Neuronal stem cell (in vitro differentiated cells): ENCODE measurements at places on chromosomes 11 and 22.
A peak's percentile ranks its signal among the peaks of the same experiment; 100 is the strongest.

DNA sequence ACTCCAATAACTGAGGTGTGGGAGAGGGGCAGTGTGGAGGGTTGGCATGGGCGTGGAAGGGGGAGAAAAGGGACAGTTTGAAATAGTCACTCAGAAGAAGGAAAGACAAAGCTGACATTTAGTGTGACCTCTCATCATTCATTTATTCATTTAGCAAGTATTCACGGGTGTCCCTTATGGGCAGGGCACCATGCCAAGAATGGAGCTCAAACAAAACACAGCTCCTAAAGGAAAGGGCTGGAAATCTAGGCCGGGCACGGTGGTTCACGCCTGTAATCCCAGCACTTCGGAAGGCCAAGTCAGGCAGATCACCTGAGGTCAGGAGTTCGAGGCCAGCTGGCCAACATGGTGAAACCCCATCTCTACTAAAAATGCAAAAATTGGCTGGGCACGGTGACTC, 19.4 kb upstream of the DGKZ start:
- DNase-seq = no peak
- H3K27ac ChIP-seq = no peak overlapping the region
- peak overlapping the region; percentile 1 for H3K4me3 ChIP-seq
- H3K36me3 ChIP-seq = no peaks in the 10 kb centered on the region
- no peaks in the 10 kb centered on the region for H3K27me3 ChIP-seq

DNA sequence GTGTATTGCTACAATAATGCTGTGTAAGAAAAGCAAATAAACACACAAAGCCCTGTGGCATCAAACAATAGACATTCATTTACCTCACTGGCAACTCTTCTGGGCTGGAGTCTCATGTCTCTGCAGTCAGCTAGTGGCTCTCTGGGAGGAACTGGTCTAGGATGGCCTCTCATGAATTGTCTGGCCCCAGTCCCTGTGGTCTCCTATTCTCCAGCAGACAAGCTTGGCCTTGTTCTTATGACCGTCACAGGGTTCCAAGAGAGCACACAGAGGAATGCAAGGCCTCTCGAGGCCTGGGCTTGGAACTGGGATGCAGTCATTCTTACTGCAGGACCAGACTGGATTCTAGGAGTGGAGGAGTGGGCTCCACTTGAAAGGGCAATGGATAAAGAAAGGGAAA, 141.2 kb upstream of the NTM start:
- no peak overlapping the region for H3K27ac ChIP-seq
- no peak overlapping the region for H3K4me3 ChIP-seq
- no peaks in the 10 kb centered on the region for H3K27me3 ChIP-seq
- no peaks in the 10 kb centered on the region for H3K36me3 ChIP-seq
- no peak for DNase-seq

- H3K27me3 ChIP-seq = no peaks in the 10 kb centered on the region
- H3K4me3 ChIP-seq = no peak overlapping the region
- H3K4me1 ChIP-seq = no peaks in the 10 kb centered on the region
- DNase-seq = no peak
These were observed 55.5 kb upstream of the TSPAN18 start for GRCh38 chr11:44671234-44671633.

- no peaks in the 10 kb centered on the region for H3K4me1 ChIP-seq
- no peaks in the 10 kb centered on the region for H3K27me3 ChIP-seq
- H3K27ac ChIP-seq = no peak overlapping the region
- DNase-seq = peak; percentile 63
- H3K4me3 ChIP-seq = no peak overlapping the region
These were observed 11.6 kb upstream of the RNH1 start for GRCh38 chr11:518463-519202.

DNA sequence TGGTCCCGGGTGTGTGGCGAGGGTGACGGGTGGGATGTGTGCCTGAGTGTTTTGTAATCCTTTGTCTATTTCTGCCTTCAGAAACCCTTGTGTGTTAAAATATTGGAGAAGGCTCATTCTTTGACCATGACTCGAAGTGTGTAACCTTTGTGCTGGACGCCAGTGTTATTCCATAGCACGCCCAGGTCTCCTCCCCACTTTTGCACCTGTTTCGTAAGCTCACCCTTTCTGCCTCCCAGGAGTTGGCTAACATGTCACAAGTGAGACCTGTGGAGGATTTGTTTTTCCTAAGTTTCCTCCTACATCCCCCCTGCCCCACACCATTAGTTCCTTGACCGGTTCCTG, 382 bp downstream of the C11orf54 start:
- H3K4me3 ChIP-seq = peak overlapping the region; percentile 81
- no peak for DNase-seq
- H3K27me3 ChIP-seq = no peaks in the 10 kb centered on the region
- peaks cover 3% of the 10 kb centered on the region for H3K4me1 ChIP-seq
- H3K36me3 ChIP-seq = peaks cover 5% of the 10 kb centered on the region

DNA sequence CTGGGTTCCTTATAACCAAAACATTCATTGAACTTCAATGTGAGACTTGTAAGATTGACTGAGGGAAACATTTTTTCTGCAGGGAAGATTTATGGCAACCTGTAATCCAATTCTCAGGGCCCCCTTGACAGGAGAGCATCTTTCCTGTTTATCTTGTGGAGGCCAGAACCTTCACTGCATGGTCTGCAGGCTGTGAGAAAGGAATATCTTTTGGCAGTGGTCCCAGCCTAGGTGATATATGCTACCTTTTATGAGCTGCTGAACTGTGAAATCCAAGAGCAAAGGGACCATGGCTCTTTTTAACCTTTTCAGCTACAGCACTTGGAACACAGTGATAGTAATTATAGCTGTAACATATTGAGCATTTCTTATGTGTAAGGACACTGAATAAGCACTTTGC, 590.2 kb upstream of the B3GAT1 start:
- no peak overlapping the region for H3K4me3 ChIP-seq
- no peak for DNase-seq
- no peak overlapping the region for H3K27ac ChIP-seq
- no peaks in the 10 kb centered on the region for H3K27me3 ChIP-seq
- peaks cover 12% of the 10 kb centered on the region for H3K4me1 ChIP-seq
- H3K36me3 ChIP-seq = no peaks in the 10 kb centered on the region

DNA sequence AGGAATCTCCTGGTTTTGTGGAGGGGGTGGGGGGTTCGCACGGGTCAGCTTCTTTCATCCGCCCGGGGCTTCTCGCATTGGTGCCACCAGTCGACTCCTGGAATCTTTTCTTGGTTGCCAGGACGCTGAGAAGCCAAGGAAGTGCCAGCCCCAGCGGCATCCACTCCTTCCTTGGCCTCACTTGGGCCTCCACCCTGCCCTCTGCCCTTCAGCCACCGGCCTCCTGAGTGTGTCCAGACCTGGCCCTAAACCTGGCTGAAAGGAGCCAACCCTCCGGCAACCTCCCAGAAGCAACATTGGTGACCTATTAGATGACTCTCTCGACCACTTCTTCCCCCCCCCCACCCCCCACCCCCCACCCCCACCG, 518 bp upstream of the GALNT18 start:
- no peaks in the 10 kb centered on the region for H3K36me3 ChIP-seq
- peaks cover 61% of the 10 kb centered on the region for H3K27me3 ChIP-seq
- H3K4me3 ChIP-seq = no peak overlapping the region
- no peak overlapping the region for H3K27ac ChIP-seq

- H3K4me3 ChIP-seq = no peak overlapping the region
- no peaks in the 10 kb centered on the region for H3K27me3 ChIP-seq
- H3K27ac ChIP-seq = no peak overlapping the region
- H3K36me3 ChIP-seq = peaks cover 66% of the 10 kb centered on the region
- H3K4me1 ChIP-seq = peaks cover 28% of the 10 kb centered on the region
These were observed 98.0 kb downstream of the PRR5L start for GRCh38 chr11:36394056-36394455.

DNA sequence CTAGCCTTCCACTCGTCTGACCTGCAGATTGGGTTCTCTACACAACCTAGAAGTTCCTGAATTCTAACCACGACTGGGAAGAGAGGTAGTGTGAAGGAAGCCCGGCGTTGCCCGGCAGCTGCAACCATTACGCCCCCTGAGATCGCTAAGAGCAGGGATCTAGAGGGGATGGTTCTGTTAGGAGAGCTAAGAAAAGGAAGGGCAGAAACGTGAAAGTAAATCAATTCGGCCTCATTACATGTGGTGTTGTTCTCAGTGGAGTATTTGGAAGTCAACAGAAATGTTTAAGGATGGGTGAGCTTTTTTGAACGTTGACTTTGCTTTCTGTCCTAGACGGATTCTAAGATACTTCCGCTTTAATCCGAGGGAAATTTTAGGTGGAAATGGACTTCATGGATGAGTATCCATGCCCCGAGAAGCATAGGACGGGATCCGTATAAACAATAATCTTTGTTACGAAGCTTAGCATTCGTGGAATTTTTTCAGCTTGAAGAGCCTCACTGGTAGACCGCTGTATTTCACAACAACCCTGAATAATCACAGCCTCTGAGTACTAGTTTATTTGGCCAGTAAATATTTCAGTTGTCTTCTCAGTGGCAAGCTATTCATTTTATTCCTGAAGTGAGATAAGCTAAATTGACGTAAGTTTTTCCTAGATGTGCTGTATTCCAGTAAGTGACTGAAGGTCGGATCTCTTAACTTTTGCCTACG, 629 bp downstream of the ATP5MG start:
- H3K4me3 ChIP-seq = peak overlapping the region; percentile 71
- H3K4me1 ChIP-seq = peaks cover 2% of the 10 kb centered on the region
- peak; percentile 17 for DNase-seq

GRCh38 chr11:1109918-1110705, 35.4 kb downstream of the MUC2 start:
- DNase-seq = no peak
- H3K27ac ChIP-seq = no peak overlapping the region
- H3K4me3 ChIP-seq = no peak overlapping the region
- no peaks in the 10 kb centered on the region for H3K36me3 ChIP-seq
- no peaks in the 10 kb centered on the region for H3K27me3 ChIP-seq
- H3K4me1 ChIP-seq = no peaks in the 10 kb centered on the region
